ENCODE measurements at places on chromosomes 7 and 10.

DNA sequence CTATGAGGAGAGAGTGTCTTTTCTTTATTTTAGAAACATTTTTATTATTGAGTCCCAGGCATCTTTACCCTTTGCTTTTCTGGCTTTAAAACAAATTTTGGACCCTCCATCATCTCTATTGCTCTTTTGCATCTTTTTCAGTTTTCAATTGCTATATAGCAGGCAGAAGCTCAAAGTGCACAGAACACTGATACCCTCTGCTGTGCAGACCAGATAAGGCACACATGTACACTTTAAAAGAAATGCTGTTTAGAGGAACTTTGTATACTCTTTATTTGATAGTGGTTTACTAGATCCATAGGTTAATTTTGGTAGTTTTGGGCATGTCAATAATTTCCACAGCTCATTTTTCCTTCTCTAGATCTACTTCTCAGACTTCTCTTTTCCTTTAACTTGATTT, 324.2 kb downstream of the SH2D4B start:
- no peak for DNase-seq

- no peak for DNase-seq
Observed at GRCh38 chr10:32445036-32445435, 904 bp upstream of the CCDC7 start.

- no peak for DNase-seq
Observed at GRCh38 chr7:158595068-158595467, 7.4 kb upstream of the PTPRN2 start.

GRCh38 chr7:10225275-10225674, 748.4 kb upstream of the PHF14 start:
- DNase-seq, result no peak

- DNase-seq, result no peak
Observed at GRCh38 chr7:3540456-3541220, 239.6 kb downstream of the SDK1 start.

- no peak for DNase-seq
Observed at GRCh38 chr10:119413093-119413453, 129.4 kb downstream of the RGS10 start.

GRCh38 chr7:101017064-101017777, 2.7 kb upstream of the MUC17 start:
- DNase-seq, result no peak

- DNase-seq, result peak; percentile 18
Observed at GRCh38 chr10:102782673-102783551, 39.2 kb downstream of the WBP1L start.

- DNase-seq, result no peak
Observed at GRCh38 chr10:128062331-128062880, 63.8 kb downstream of the MKI67 start.

DNA sequence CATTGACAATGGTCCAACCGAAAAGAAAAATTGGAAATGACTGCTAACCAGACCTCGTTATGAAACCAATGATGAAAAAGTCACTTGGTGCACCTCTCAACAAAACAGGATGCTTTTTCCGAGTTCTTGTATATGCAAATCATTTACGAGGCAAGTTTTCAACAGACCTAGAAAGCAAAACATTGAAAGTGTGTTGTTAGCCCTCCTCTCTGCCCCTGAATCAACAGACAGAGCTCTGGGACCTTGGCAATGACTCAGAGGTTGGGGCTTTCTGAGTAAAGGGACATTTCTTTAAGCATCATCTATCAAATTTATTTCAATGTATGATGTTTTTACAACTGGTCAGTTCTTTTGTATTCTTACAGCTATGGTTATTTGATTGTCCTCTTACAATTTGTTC, 16.3 kb upstream of the DKK1 start:
- no peak for DNase-seq

DNA sequence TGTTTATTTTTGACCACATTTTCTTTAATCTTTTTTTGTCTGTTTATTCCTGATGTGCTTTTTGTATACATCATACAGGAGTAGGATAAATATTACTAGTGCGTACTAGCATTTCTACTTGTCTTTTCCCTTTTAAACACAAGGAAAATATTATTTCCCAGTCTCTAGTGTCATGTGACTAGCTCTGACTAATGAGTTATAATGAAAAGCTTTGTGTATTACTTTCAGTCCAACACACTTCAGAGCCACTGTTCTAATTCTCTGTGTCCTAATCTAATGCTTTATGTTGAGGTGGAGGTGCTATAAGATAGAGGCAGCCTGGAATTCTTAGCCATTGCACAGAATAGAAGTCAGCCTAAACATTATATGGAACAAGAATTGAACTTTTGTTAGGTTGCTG, 65.0 kb upstream of the RAB18 start:
- no peak for DNase-seq

- DNase-seq, result no peak
Observed at GRCh38 chr7:43123457-43123856, 11.0 kb downstream of the HECW1 start.

- no peak for DNase-seq
Observed at GRCh38 chr7:67523713-67524112, 527.1 kb downstream of the TYW1 start.

Data from GF-D8 (cell line).